ENCODE measurements at places on chromosomes 7 and 10.

DNA sequence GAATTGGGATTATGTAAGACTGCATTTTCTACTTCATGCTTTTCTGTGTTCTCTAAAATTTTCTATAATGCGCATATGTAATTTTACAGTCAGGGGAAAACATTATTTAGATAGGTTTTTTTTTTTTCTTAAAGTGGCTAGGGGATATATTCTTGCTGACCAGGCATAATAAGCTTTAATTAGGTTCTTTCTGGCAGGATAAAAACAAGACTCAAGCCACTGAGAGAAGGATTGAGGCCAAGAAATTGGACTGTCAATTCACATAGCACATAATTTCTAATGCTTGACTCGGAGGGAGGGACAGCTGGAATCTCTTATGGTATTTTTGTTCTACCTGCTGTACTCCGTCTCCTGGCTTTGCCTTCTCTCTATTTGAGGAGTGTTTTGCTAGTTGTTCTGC is 119.8 kb upstream of the NPVF start:
- DNase-seq: no peak

DNA sequence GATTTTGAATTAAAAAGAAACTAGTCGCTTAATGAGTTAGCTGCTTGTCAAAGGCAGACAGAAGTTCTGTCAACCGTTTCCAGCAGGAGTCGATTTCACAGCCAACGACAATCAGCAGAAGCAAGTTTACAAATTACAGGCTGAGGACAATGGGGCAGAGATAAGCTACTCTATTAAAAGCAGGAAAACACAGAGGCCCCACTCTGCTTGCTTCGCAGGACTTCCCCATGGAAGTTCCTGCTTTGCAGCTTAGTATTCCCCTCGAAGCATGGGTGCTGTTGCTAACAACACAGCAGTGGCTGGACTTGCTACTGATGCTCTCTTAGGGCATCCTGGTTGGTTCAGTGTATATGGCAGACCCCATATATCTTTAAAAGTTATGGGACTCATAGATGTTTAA is 50.8 kb upstream of the KLF6 start:
- DNase-seq: no peak

- no peak for DNase-seq
Observed at GRCh38 chr7:28346676-28347363, 65.5 kb upstream of the CREB5 start.

DNA sequence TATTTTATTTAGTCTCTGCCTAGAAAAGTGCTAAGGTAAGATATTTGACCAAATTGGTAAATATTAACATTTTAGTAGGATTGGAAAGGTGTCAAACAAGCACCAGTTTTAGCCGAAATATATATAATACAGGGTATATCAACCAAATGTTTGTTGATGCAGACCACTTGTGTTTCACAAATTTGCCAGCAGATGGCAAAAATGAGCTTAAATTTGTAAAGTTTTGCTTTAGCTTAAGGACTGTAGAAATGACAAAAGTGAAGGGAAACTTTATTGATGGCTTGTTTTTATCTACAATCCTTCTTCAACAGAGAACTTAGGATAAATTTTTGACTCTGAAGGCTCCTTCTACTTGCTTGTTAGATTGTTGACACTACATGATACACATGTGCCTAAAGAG is 4.8 kb upstream of the POLR1F start:
- DNase-seq: no peak

DNA sequence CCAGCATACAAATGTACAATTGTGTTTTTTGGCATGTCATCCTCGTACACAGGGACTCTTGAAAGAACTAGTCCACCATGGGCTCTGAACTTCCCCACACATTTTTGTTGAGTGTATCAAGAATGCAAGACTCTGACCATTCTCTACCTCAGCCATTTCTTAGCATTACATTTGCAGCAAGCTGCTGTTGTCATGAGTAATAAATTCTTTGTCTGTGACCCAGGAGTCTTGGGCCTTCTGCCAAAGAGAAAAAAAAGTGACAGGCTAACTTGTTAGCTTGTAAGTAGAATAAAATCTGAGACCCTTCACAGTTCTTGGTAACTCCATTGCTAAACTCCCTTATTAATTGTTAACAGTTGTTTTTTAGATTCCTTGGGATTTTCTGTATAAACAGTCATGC is 542.3 kb upstream of the MBL2 start:
- DNase-seq: no peak

- no peak for DNase-seq
Observed at GRCh38 chr7:98826811-98827231, 43.0 kb downstream of the TMEM130 start.

DNA sequence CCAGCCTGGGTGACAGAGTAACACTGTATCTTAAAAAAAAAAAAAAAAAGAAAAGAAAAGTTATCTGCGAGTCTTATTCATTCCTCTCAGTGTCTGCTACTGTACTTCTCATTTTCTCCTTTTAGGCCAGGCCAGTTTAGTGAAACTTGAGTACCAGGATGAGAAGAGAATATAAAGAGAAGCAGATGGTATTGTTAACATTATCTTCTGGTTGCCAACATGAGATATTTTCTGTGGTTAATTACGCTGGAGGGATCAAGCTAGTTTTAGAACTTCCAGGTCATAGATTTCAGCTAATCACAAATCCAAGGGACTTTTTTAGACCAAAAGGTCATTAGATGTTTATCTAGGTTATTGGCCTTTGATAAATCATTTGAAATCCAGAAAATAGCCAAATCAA is 252.6 kb upstream of the SMIM30 start:
- no peak for DNase-seq

DNA sequence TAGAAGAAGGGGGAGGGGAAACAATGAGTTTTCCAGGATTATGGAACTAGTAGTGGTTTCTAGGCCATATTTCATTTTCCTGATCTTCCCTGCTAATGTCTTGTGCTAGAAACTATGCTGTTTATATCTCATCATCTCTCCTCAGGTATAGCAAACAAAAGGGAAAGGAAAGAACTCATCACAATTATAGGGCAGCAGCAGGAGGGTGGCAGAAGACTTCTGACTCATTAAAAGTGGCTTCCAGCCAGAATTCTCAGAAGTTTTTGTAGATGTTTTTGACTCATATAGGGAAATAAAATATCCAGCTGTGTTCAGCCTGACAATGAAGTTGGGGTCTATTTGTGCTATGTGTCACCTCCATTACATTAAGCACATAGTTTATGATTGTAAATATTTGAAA is 6.5 kb downstream of the AHR start:
- no peak for DNase-seq

DNA sequence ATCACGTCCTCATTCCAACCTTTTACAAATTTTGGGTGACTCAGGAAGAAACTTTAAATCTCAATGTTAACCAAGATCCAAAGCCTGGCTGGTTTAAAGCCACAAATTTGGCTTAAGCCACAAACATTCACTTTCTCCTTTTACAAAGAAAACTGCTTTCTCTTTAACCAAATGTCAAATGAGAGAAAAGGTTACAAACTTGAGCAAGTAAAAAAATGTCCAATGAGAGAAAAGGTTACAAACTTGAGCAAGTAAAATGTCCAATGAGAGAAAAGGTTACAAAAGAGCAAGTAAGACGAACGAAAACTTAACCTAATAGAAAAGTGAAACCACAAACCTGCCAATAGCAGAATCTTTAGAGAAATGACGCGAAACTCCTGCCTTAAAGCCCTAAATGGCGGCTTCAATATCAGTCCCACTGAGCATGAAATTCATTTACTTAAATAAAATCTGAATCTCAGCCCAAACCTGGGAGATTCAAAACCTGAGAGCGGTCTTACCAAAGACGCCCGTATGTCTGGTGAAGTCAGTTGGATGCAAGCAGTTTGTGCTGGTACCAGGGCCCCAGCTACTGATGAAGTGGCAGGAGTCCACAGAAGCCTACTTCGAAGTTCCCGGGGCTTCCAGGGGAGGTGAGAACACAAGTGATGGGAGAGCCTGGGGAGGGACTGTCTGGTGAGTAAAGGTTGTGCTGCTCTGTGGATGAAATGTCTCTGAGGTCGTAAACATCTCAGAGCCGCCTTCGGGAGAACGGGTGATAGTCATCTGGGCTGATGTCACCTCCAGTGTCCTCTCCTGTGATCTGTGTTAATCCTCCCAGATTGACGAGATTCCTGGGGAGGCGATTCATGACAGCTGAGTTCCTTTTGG is 74.6 kb downstream of the PAXIP1 start:
- no peak for DNase-seq

GRCh38 chr10:85919491-85920021 is 447.0 kb downstream of the GRID1 start:
- no peak for DNase-seq

DNA sequence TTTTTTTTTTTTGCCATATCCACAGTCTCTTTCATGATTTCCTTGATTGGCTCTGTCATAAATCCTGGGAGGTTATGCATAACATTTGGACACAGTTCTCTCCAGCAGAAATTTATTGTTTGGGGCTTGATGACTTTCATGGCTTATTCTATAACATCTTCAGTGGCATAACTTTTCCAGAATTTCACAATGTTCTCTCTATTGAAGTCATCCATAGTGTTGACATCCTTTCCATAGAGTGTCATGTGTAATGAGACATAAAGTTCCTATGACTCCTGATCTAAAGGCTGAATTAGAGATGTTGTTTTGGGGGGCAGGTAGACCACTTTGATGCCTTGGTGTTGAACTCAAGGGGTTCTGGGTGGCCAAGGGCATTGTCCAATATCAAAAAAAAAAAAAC is 36.7 kb upstream of the STK17A start:
- DNase-seq: no peak

DNA sequence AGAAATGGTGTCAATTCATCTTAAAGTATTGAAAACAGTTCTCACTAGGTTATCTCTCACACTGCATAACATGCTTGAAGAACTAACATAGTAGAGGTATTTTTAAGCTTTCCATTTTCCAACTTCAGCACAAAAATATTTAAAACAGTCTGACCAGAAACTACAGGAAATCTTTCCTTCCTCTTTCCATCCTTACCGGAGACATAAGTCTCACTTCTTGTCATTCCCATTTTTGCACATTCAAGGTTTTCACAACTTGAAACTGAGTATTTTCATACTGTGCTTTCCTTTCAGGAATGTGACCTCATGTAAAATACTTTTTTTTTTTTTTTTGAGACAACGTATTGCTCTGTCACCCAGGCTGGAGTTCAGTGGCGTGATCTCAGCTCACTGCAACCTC is 45.2 kb downstream of the ARHGAP12 start:
- no peak for DNase-seq

DNA sequence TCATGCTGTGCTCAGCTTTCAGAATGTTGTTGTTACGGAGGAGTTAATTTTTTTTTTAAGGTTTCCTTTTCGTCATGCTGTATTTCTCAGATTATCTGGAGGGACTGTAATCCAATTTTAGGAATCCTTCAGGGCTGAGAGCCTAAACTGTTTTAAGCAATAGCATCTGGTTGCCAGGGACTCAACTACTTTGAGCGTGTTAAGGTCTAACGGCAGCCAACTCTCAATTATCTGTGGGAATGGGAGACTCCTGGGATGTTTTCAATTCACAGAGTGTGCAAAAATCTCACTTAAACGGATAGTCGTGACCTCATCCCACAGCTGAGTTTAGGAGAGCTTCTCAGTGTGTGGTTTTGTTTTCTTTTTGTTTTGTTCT is 291.7 kb downstream of the AUTS2 start:
- DNase-seq: no peak

DNA sequence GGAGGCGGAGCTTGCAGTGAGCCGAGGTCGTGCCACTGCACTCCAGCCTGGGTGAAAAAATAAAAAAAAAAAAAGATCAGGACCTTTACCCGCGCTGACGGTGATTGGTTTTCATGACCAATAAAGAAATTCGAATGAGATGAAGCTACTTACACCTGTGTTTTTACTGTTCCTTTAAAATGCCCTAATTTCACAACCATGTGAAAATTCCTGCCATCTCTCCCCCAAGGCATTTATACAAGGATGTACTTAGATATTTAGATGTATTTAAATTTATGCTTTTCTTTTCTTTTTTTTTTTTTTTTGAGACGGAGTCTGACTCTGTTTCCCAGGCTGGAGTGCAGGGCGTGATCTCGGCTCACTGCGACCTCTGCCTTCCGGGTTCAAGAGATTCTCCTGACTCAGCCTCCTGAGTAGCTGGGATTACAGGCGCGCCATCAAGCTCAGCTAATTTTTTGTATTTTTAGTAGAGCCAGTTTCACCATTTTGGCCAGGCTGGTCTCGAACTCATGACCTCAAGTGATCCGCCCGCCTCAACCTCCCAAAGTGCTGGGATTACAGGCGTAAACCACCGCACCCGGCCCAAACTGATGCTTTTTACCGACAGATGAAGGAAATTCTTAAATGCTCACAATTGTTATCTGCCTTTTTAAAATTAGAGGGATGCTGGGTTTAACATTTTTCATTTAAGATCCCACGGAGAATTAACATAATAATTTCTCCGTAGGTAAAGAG is 3.1 kb upstream of the PHYH start:
- no peak for DNase-seq

GRCh38 chr7:73921623-73922528 is 60.9 kb downstream of the TMEM270 start:
- DNase-seq: no peak

GRCh38 chr10:124721330-124722045 is 22.7 kb downstream of the FAM53B start:
- DNase-seq: no peak

GRCh38 chr10:72746426-72747363 is 54.8 kb downstream of the MCU start:
- DNase-seq: no peak

DNA sequence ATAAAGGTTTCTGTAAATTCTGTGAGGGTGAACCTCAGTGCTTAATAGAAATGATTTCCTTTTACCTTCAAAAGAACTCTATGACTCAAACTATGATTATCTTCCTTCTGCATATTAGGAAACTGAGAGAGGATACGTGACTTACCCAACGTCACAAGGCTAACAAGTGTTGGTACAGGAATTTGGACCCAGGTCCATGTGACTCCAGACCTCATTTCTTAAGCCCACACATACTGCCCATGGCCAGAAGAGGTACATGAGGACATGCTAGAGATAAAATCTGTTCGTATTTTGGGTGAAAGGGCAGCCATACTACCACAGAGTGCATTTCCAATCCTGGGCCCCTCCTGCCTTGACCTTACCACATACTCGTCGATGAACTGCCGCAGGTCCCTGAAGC is 61.5 kb upstream of the TM9SF3 start:
- DNase-seq: no peak

- no peak for DNase-seq
Observed at GRCh38 chr7:154409703-154410311, 357.6 kb downstream of the DPP6 start.

- DNase-seq: no peak
Observed at GRCh38 chr7:147474862-147475261, 1115.7 kb upstream of the C7orf33 start.

DNA sequence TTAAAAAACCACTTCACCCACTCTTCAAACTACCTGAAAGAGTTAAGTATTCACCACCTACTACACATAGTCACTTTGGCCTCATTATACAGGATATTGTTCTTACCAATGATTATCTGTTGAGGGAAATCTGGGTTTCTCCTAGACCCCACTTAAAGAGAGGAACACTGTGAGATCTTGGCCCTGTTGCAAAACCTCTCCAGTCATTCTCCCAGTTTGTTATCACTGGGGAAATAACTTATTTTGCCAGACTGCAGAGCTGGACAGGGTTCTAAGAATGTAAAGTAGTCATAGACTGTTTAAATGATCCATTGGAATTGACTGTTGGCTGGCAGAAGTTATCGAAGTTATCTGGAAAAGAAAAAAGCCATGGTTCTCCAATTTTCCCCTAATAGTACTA is 143.8 kb downstream of the HGF start:
- DNase-seq: no peak

Measured in activated gamma-delta T cell (primary cell).